ENCODE measurements at places on chromosomes 1 and 21.

DNA sequence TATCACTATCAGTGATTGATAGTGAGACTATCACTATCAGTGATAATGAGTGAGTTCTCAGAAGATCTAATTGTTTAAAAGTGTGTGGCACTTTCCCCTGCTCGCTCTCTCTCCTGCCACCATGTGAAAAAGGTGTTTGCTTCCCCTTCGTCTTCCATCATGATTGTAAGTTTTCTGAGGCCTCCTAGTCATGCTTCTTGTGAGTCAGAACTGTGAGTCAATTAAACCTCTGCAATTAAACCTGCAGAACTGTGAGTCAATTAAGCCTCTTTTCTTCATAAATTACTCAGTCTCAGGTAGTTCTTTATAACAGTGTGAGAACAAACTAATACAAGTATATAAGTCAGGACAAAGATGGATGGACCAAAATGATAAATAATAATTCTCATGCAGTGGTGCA, 7.0 kb upstream of the IL23R start:
- no peak for DNase-seq

DNA sequence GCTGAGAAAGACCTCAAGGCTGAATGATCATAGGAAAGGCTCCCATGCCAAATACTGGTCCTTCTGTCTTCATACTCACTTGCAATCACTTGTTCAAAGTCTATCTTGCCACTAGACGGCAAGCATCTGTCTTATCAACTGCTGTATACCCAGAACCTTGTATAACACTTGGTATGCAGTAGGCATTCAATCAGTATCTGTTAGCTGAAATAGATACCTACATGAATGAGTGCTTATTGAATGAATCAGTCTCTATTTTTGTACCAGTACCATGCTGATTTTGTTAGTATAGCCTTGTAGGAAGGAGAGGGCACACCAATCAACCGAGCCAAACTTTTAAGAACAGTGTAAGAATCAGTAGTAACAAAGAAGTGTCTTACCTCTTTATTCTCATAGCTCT, 80.6 kb downstream of the NIBAN1 start:
- DNase-seq: no peak

GRCh38 chr1:184861755-184862336, 107.2 kb upstream of the EDEM3 start:
- DNase-seq: no peak

DNA sequence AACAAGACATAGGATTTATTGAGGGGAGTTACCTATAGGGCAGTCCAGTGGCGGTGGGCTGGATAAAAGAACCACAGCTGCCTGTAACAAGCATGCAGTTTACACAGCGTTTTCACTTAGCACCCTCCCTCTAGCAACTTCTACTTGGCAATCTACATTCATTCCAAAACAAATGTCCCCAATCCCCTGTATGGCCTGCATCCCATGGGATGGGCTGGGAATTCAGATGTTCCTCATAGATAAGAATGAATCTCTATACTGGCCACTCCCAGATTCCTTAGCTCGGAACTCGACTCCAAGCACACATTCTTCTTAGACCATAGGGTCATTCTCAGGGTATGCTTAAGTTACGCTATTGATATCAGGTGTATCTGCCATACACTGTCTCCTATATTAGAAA, 33.3 kb downstream of the PCP4 start:
- no peak for DNase-seq

GRCh38 chr1:113835686-113836290, 23.5 kb upstream of the RSBN1 start:
- DNase-seq: no peak

DNA sequence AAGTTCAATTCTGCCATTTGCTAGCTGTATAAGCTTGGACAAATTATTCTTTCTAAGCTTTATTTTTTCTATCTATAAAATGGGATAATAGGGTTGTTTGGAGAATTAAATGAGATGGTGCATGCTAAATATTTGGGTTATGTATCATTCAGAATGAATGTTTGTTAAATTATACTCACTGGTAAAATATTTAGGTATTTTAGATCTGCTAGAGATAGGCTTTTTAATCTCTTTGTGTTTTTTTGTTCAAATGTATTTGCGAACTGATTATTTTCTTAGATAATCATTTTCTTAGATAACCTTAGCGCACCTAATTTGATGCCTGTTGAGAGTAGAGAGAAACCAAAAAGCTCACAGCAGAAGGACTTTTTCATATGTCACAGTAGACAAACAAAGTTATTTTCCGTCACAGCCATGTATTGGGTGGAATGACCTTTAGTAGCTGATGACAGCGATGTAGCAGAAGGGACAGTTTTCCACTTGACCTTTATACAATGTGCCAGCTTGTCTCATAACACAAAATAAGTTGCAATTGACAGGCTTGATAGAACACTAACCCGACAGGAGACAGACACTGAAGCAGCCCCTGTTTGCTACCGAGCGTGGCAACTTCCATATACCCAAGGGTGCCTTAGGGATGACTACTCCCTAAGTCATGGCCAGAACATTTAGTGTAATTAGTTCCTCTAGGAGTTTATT, 93.0 kb downstream of the DISC1 start:
- DNase-seq: no peak

GRCh38 chr21:44293551-44294231, 6.2 kb upstream of the PFKL start:
- DNase-seq: peak; percentile 9

GRCh38 chr1:182279724-182280503, 111.7 kb downstream of the GLUL start:
- DNase-seq: no peak

DNA sequence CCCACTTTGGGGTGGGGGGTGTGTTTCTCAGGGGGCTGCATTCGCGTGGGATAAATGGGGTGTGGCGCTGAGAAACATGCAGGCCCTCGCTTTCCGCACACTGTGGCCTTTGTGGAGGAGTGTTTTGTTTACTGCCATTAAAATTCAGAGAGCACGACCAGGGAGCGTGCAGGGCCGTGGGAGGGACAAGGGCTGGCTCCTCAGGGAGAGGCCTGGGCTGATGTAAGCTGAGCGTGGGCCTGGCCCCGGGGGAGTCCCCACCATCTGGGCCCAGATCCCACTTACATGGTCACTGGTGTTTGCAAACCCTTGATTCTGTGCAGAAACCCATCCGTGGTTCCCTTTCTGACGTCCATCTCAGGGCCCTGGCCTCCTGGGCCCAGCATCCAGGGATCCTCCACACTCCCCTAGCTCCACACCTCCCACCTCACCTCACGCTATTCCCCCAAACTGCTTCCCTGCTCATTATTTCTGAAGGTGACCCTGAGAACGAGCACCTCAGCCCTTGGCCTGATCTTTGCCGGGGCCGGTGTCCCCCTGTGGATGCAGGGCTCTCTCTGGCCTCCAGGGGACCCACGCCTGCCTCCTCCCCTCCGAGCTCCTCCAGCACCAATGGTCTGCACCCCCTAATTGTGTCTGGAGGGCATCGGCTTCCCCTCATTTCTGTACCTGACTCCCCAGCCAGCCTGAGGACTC, 92.5 kb upstream of the SIM2 start:
- DNase-seq: no peak

DNA sequence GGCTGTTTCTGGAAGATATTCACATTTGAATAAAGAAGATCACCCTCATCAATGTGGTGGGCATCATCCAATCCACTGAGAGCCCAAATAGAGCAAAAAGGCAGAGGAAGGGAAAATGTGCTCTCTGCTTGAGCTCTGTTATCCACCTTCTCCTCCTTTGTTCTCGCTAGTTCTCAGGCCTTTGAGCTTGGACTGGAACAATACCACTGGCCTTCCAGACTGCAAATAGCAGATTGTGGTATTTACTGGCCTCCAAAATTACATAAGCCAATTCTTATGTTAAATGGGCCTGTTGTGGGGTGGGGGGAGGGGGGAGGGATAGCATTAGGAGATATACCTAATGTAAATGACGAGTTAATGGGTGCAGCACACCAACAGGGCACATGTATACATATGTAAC, 219.3 kb downstream of the C1orf94 start:
- no peak for DNase-seq

- peak; percentile 80 for DNase-seq
Observed at GRCh38 chr1:23403735-23404486, 20.6 kb downstream of the TCEA3 start.

- DNase-seq: no peak
Observed at GRCh38 chr1:203796236-203796605, 798 bp downstream of the ZBED6 start.

DNA sequence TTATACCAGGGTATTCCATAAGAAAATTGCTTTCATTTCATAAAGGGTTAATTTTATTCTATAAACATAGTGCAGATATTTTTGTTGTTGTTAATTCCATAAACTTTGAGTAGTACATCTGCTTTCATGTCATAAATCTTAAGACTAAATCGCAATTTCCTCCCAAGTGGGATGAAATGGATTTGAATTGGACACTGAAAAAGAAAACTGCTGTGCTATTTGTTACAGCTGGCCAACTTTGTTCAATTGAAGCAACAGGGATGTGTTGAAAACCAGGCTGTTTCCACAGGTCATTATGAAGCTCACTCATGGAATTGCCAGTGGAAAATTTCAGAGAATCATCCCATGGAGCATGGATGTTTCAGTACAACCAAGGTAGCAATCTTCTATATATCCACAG, 252.5 kb upstream of the RGS18 start:
- no peak for DNase-seq

DNA sequence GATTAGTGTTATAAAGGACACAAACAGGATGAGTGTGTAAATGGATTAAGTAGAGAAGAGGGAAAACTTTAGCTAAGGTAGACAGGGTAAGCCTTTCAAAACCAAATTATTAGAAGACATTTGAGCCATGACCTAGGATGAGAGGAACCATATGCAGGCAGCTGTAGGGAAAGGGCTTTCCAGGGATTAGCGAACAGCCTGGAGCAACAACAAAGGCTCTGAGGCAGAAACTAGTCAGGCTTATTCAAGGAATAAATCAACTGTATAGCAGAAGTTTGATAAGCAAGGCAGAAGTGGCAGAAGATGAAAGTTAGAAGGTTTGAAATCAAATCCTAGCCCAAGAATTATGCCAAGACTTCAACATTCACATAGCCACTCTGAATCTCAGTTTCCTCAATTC, 21.3 kb downstream of the AIDA start:
- DNase-seq: no peak

DNA sequence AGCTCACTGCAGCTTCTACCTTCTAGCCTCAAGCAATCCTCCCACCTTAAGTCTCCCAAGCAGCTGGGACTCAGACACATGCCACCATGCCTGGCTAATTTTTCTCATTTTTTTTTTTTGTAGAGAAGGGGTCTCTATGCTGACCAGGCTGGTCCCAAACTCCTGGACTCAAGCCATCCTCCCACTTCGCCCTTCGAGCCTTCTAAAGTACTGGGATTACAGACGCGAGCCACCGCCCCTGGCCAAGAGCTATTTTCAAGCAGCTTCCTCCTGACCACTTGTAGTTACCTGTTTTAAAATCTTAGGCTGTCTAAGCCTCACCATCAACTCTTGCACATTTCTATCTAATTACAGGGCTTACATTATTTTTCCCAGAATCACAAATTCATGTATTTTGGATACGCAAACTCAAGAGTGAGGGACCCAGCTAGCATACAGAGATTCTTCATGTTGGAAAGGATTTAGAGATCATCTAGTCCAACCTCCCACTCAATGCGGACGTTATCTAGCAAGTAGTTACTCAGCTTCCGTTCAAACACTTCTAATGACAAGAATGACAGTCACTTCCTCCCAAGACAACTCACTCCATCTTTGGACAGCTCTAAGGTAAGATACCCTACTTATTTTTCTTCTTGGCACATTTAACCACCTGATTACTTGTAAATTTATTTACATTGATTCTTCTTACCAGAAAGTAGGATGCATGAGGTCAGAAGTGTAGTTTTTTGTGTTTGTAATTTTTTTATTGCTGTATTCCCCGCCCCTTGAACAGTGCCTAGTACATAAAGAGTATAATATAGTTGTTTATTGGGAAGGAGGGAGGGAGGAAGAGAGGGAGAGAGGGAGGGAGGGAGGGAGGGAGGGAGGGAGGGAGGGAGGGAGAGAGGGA, 65.4 kb downstream of the LUZP1 start:
- DNase-seq: no peak

DNA sequence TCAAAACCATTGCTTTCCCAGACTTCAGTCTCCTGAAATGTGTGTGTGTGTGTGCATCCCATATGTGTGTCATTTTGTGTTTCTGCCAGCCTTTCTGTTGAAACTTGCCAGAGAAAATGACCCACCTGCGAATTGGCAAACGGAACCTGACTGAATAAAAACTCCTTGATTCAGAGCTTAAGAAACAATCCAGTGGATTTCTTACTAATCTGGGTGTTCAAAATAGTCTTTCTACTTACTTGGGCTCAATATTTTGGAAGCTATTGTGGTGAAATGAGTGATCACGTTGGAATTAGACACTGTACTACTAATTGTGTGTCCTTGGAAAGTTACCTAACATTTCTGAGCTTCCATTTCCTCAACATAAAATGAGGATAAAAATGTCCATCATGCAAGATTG, 138.9 kb upstream of the ERG start:
- DNase-seq: no peak

GRCh38 chr1:96698342-96698983, 23.1 kb upstream of the PTBP2 start:
- DNase-seq: no peak

DNA sequence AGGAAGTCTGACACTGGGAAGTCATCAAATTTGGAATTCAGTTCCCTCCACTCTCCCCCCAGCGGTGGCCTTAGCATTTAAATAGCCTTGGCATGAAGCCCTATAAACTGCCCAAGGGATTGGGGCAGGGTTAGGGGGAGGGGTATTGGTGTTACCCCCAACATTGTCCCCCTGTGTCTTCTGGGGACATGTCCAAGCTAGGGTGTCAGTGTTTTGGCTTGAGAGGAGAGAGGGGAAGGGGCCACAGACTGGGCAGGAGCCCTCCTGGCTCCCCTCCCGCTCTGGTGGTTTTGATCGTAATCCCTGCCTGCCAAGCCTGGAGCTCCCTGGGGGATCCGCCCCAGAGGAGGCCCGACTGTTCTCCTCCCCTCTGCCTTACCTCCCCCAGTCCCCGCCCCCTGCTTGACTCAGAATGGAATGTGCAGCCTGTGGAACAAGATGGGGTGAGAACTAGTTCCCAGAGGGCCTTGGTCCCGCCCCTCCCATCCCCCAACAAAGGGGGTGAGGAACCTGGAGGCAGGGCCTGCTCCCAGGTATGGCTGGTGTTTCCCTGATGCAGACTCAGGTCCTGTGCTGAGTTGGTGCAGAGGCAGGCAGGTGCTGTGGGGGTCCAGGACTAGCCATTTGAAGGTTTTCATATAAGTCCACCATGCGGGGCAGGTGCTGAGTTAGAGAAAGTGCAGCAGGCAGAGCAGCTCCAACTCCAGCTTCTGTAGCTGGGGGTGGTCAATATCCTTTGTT, 7.4 kb downstream of the SOX13 start:
- no peak for DNase-seq

GRCh38 chr1:230274254-230274653, 151.9 kb downstream of the PGBD5 start:
- DNase-seq: no peak
